NCI-H748 treated with DMSO at 0.1 percent for 48 hours (cell line): ENCODE measurements at places on chromosomes 2 and 18.

DNA sequence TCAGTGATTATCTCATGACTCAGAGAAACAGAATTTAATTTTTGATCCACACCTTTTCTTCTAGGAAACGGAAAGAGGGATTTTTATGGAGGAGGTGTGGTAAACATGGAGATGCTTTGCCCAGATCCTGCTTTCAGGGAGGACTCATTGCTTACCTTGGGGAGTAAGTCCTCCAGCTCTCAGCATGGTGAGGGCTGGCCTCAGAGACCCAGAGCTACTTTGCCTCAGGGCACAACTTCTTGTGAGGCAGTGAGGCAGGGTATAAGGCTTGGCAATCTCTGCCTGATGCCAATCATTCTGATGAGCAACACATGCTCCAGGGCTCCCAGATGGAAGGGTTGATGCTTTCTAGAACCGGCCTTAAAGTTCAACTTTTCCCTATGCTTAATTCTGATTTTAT is 189.9 kb upstream of the DCC start:
- no peak for DNase-seq

- no peak for DNase-seq
Observed at GRCh38 chr2:71577209-71577608, 123.8 kb downstream of the DYSF start.

- no peak for DNase-seq
Observed at GRCh38 chr2:222049946-222050345, 248.9 kb downstream of the PAX3 start.

DNA sequence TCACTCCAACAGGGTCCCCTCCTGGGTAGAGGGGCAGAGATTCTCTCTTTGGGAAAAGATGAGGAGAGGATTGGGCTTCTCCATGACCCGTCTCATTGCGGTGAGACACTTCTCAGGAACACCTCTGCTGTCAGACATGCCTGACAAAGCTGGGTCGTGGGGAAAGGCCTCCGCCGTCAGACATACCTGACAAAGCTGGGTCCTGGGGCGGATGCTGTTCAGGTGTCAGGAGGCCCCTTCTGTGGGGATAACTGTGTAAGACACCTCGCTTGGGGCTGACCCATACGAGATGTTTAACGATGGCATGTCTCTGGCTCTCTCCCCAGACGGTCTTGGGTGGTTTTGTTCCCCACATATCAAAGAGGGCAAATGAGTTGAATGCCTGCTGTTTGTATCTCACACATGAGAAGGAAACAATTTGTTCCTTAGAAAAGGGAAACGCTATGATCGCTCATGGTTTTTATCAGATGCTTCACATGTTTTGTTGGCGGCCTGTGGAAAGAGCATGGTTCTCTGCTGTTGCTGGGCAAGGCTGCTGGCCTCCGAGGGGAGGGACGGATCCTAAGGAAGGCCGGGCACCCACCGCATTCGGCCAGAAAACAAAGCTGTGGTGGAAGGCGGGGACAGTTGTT is 40.8 kb upstream of the PXDN start:
- DNase-seq: no peak

DNA sequence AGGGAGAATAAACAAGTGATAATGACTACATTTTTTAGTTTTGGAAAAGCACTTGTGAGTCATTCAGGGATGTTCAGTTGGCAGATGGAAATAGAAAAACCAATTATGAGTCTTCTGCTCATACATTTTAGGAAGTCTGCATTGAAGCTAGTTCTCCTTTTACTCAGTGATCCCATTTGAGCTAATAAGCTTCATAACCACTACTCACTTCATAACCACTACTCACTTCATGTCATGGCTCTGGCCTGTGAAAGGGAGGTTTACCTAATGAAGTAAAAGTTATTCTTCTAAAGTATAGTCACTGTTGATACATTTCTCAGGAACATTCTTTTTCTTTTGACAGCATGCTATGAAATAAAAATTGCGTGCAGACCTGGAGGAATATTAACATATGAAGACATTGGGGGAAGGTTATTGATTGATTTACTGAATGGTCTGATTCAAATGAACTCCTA is 948.7 kb downstream of the TSN start:
- no peak for DNase-seq

GRCh38 chr2:19580830-19581229 is 222.4 kb upstream of the OSR1 start:
- DNase-seq: no peak

- DNase-seq: no peak
Observed at GRCh38 chr2:550860-551567, 126.2 kb downstream of the TMEM18 start.
